ENCODE measurements at places on chromosomes 4 and X.

GRCh38 chr4:84362896-84363655 is 136.0 kb downstream of the NKX6-1 start:
- DNase-seq, result no peak

DNA sequence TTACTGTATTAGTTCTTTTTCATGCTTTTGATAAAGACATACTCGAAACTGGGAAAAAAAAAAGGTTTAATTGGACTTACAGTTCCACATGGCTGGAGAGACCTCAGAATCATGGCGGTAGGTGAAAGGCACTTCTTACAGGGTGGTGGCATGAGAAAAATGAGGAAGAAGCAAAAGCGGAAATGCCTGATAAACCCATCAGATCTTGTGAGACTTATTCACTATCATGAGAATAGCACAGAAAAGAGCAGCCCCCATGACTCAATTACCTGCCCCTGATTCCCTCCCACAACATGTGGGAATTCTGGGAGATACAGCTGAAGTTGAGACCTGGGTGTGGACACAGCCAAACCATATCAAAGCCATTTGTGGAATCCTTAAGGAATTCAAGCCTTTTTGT is 1238.9 kb downstream of the ADGRL3 start:
- DNase-seq, result no peak

DNA sequence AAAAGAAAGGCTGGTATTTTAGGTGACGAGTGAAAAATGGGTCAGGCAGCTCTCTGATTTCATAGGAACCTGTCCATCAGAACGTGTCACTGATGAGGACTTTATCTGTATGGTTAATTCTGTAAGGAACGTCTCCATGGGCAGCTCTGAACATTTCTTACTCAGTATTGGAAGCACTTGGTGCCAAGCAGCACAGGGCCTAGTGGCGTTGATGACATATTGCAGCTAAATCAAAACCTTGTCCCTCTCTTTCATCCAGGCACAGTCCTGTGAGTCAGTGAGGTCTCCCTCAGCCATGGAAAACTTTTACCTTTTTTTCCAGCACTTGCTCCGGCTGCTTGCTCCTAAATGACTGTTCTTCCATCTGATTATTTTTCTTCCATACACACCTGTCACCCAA is 301.9 kb downstream of the DHX15 start:
- no peak for DNase-seq

DNA sequence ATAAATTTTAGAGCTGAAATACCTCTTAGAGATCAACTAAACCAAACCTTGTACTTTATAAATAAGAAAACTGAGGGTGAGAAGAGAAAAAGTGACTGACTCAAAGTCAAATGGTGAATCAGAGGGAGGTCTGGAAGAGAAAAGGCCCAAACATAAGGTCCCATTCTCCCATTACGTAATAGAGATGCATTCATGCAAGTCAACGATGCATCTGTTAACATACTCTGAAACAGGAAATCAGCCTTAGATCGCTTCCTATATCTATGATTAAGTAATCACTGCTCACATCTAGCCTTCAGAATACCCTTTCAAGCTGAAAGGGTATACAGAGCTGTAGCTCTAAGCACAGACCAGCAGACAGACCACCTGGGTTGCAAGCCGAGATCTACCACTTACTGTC is 6.5 kb downstream of the RNF150 start:
- DNase-seq, result no peak

- no peak for DNase-seq
Measured at GRCh38 chr4:81930506-81931238, 443.1 kb downstream of the HNRNPD start.

DNA sequence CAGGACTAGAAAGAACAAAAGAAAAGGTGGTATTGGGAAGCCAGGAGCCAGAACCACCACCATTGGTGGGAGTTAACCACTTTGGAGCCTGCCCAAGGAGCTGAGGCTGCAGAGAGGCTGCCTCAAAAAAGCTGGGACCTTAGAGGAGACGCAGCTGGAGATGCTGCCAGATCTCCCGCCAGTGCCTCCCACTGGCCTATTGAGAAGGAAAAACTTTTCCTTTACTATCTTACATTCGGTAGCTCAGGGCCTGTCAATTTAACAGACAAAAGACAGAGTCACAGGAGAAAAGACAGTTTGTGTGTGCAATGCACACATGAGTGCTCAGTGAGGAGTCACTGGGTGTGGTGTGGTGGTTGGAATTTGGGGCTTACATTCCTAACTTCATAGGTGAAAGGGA is 52.4 kb upstream of the HPSE start:
- DNase-seq, result no peak

DNA sequence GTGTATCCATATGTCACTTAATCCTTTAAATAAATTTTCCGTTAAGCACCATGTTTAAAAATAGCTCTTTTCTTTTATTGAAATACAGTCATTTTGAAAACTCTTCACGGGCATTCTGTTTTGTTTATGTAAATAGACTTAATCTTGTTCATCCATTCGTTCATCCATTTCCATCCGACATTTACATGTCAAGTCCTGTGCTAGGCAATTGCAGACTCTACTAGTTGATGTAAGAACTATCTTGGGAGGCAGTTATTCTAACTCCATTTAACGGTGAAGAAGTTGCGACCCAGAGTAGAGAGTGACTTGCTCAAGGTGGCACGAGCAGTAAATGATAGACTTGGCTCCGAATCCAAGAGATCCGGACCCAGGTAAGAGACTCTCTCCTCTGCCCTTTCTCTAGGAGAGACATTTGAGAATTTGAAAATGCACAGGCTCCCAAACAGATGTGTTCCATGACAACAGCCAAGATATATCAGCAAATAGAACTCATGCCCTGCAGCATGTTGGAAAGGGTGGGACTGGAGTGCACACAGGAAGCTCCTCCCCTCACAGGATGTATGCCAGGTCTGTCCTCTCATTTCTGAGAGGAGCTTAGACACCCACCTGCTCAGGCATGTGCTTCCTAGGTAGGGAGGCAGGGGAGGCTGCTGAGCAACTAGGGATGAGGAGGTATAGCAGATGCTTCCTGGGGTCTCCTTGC is 64.5 kb downstream of the DRD5 start:
- no peak for DNase-seq

GRCh38 chr4:168744021-168744420 is 247.2 kb downstream of the PALLD start:
- no peak for DNase-seq

- DNase-seq, result no peak
Measured at GRCh38 chrX:53412446-53412845, 10.0 kb downstream of the SMC1A start.

DNA sequence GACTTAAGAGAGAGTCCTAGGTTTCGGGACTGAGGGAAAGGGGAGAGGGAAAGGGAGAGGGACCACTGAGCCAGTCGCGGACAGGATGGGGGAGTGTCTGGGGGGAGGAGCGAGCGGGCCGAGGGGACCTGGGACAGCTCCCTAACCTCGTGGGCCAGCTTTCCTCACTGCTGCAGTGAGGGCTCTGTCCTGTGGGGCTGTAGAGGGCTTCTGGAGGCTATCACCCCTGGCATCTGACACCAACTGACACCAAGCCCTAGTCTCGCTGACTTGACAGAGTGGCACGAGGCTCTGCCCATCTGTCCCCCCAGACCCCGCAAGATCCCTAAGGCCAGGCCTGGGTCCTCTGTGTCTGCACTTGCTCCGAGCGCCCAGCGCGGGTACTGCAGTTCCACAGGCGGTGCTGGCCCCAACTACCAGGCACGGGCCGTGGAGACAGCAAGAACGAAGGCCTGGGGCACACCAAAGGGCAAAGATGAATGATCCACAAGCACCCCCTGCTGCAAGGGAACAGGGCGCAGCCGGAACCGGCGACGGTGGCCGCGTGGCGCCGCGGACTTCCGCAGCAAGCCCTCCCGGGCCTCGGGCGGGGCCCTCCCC is 465 bp downstream of the HAUS7 start:
- DNase-seq, result no peak

All from upper lobe of right lung (tissue), 1 donor.